ENCODE measurements at places on chromosomes 12 and 14. TPM values are rescaled to one million over a fixed set of nuclear protein-coding genes. Genes with fewer than 3 reads are reported as not detected.
A peak's percentile ranks its signal among the peaks of the same experiment; 100 is the strongest.

- no peaks in the 10 kb centered on the region for H3K36me3 ChIP-seq
- H3K27me3 ChIP-seq, result no peaks in the 10 kb centered on the region
- H3K27ac ChIP-seq, result no peak overlapping the region
- peaks cover 20% of the 10 kb centered on the region for H3K4me1 ChIP-seq
- no peak for DNase-seq
These were observed 48.8 kb upstream of the HIF1A start for GRCh38 chr14:61646366-61647116.

GRCh38 chr12:65280306-65280705 lies 1.8 kb downstream of the MSRB3 start:
- H3K27ac ChIP-seq, result no peak overlapping the region
- no peaks in the 10 kb centered on the region for H3K36me3 ChIP-seq
- DNase-seq, result no peak
- no peak overlapping the region for H3K4me3 ChIP-seq
- H3K27me3 ChIP-seq, result peaks cover 52% of the 10 kb centered on the region

GRCh38 chr14:61537563-61538463 lies 157.5 kb upstream of the HIF1A start:
- H3K27me3 ChIP-seq, result no peaks in the 10 kb centered on the region
- peaks cover 65% of the 10 kb centered on the region for H3K4me1 ChIP-seq
- peak overlapping the region; percentile 70 for H3K27ac ChIP-seq
- H3K36me3 ChIP-seq, result peaks cover 88% of the 10 kb centered on the region

The TEX22 gene
- 1.9 TPM for total RNA-seq

The NANOG gene
- not detected for total RNA-seq
